ENCODE measurements at places on chromosomes 5 and 9. TPM values are rescaled to one million over a fixed set of nuclear protein-coding genes. Genes with fewer than 3 reads are reported as not detected.

DNA sequence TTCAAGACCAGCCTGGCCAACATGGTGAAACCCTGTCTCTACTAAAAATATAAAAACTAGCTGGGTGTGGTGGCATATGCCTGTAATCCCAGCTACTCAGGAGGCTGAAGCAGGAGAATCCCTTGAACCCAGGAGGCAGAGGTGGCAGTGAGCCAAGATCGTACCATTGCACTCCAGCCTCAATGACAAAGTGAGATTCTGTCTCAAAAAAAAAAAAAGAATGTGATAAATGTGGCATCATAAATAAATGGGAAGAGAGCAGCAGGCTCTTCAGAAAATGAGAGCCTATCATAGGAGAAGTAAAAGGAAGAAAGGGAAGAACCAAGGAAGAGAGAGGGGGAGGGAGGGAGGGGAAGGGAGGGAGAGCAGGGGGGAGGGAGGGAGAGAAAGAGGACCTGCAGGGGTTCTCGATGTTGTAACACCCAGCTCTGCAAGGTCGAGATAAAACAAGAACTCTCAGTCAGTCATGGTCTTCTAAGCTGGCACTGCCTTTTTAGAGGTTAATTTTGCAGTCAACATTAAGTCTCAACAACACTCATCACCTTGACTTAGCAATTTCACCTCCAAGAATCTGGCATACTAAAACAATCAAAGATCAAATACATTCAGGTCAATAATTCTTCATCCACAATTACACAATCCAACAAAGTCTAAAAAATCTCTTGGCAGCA, 68.7 kb upstream of the SIMC1 start:
- no peak for DNase-seq

GRCh38 chr5:41445937-41446563, 64.4 kb downstream of the PLCXD3 start:
- no peak for DNase-seq

- peak; percentile 17 for DNase-seq
Measured at GRCh38 chr9:135440620-135441019, 39.0 kb upstream of the PPP1R26 start.

DNA sequence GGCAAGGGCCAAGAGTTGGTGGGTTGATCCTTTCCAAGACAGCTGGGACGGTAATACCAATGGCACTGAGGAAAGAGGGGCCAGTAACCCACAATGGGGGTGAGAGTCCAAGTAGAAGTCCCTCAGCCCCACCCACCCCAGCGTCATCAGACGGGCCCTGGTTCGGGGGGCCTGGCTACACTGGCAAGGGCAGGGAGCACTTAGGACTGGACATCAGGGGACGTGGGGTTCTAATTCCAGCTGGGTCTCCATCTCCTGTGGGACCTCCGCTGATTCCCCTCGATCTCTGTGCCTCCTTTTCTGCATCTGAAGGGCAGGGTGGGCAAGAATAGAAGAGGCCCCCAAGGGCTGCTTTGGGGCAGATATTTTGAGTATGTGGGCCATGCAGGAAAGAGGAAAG, 53.5 kb upstream of the FCN1 start:
- DNase-seq, result no peak

GRCh38 chr9:7212101-7212500, 454.3 kb downstream of the KDM4C start:
- DNase-seq, result no peak

GRCh38 chr9:34546834-34547827, 24.3 kb upstream of the ENHO start:
- DNase-seq, result peak; percentile 70

- no peak for DNase-seq
Measured at GRCh38 chr5:123701511-123702200, 189.7 kb downstream of the CSNK1G3 start.

PHYKPL gene
- total RNA-seq, result 22.8 TPM

SLIT3 gene
- total RNA-seq, result not detected
